ENCODE measurements at places on chromosomes 2 and 18.
A peak's percentile ranks its signal among the peaks of the same experiment; 100 is the strongest.

- no peak for DNase-seq
Measured at GRCh38 chr2:240646900-240647502, 21.7 kb downstream of the GPR35 start.

DNA sequence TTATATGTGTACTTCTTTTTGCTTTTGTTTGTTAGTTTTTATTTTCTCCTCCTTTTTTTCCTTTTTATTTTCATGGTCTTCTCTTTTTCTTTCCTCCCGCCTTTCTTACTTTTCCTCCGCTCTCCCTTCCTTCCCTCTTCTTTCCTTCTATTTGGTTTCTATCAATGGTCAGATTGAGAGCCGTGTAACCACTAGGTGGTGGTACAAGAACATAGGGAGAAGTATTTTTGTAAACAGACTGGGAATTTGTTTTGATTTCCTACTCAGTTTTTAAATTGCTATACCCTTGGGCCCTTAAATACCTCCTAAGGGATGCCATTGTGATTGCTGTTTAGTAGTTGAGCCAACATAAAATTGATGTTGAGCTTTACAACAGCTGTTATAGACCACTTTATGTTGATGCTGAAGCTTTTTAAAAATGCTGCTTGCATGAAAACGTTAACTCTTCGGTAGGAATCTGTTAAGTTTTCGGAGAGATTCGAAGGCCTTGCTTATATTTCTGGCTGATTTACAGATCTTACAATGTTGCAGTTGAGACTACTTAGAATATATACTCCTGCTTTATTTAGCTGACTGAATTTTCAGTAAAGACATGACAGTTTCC, 124.2 kb downstream of the UBE2E3 start:
- DNase-seq, result no peak

DNA sequence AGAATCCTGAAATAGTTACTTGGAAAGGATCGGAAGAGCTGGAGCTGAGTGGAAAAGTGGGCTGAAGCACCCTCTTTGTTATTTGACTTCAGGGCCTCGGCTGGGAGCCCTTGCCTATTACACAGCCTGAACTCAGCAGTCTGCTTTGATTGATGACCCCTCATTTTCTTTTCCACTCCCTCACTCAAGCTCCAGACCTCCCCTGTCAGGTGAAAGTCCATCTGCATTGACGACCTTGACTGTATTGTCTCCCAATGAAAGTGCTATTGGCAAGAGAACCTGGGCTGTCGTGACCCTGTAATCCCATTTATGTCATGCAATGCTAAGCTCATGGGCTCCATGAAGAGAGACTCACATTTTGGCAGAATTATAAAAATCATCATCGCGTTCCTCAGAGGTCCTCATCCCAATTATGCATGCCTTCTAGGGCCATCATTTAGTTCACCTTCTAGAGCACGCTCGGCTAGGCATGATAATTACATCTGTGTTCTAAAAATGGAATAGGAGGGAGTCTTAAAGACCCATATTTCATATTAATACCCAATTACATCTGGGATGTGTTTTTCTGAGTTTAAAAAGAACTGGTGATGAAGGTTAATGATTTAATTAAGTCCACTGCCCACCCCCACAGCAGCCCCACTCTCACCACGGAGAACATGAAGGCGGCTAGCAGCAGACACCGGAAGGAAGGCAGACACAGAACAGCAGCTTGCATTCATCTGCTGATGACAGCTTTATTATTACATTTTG, 472.5 kb downstream of the PID1 start:
- no peak for DNase-seq

- no peak for DNase-seq
Measured at GRCh38 chr2:234240917-234241316, 190.4 kb downstream of the SPP2 start.

DNA sequence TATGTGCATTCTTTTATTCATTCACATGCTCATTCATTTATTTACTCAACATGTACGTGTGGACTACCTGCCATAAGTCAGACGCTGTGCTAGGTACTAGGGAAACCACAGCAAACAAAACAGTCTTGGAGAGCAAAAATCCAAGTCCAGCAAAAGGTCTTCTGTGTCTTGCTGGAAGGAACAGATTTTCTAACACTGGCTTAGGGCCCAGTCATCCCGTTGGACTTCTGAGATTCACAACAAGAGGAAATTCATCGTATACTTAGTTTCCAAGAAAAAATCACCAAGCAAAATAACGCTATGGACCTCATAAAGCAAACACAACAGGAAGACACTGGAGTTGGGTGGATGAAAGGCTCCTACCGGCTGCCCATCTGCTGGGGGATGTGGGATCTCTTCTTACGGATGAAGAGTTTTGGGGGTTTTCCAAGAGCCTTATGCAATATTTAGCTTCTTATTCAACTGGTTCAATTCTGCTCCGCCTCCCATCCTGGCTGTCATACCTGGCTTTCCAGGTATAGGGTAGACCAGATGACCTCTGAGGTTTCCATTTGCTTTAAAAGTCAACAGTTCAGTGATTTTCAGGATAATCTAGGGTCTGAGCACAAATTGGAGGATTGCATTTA, 262.7 kb downstream of the HAUS1 start:
- DNase-seq, result no peak

DNA sequence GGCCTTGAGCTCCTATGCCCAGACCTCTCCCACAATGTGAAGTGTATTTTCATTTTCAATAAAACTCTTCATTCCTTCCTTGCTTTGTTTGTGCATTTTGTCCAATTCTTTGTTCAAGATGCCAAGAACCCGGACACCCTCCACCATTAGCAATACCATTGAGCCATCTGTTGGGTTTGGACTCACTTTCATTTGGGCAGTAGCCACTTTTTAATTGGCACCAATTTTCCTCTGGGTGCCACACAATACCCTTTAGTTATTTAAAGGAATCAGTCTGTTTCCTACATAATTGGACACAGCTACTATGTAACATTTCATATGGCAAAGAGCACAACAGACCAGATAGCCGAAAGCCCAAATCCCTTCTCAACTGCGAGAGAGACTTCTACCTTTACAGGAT, 22.5 kb upstream of the SLC35G4 start:
- no peak for DNase-seq

GRCh38 chr2:191797500-191797899, 49.4 kb downstream of the CAVIN2 start:
- no peak for DNase-seq

DNA sequence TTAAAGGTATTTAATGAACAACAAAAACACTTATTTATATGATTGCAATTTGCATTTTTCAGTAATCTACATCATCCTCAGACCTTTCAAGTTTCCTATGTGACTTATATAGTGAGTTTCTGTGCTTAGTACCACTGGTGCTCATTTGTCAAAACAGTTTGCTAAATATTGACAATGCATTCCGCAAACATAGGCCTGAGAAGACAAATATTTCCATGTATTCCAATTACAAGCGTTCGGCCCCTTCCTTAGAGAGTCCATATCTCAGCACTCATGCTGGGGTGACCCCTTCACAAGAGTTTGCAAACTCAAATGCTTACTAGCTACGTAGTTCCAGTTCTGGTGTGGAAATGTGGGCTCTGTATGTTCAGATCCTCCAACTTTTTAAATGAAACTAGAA, 56.1 kb downstream of the SRD5A2 start:
- no peak for DNase-seq

- no peak for DNase-seq
Measured at GRCh38 chr18:40152859-40153258, 1802.2 kb upstream of the PIK3C3 start.

DNA sequence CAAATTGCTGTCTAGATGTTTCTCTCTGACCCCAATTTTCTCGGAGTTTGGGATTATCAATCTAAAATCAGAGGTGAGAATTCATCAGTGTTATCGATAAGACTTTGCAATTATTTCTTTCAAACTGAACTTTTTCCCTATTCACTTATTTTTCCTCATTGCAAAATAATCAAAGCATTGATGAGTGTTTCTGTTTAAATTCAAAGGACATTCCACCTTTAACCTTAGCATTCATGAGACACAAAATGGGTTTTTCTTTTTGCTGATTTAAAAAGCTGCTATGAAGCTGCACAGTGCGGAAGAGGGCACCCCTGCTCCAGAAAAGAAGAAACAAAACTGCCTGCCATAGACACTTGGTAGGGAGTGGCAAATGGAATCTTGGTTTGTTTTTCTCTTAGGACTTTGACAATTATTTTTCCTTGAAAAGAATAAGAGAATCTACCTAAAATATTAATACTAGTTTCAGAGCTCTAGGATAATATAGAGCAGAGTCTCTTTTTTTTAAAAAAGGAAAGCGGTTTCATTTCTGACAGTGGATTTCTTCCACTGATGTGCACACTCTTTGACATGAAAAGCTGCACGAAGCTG, 203.4 kb downstream of the TGIF1 start:
- no peak for DNase-seq

GRCh38 chr2:28357948-28358667, 34.5 kb upstream of the FOSL2 start:
- no peak for DNase-seq

GRCh38 chr2:159249990-159250715, 36.4 kb downstream of the WDSUB1 start:
- DNase-seq, result peak; percentile 44

- no peak for DNase-seq
Measured at GRCh38 chr2:5696404-5696944, 4.3 kb downstream of the SOX11 start.

DNA sequence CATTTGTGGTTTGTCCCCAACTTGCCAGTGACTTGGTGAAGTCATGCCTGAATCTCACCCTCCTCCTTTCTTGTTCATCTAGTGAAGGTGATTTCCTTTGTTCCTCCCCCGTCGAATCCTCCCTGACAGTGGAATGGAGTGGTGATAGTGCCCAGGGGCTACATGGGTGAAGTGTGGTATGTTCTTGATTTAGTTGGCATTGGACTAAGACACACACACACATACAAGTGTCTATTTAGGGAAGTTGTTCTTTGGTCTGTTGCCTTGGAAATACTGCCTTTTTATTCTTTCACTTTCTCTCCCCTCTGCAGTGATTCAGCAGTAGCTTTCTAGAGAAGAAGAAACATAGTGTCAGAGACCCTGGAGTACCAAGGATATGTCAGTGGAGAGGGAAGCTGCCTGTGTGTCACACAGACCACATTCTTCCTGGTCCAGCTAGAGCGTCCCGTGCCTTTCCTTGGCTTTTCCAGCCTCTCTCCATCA, 10.9 kb downstream of the INPP4A start:
- no peak for DNase-seq

- peak; percentile 73 for DNase-seq
Measured at GRCh38 chr2:217950401-217950871, 52.4 kb downstream of the TNS1 start.

DNA sequence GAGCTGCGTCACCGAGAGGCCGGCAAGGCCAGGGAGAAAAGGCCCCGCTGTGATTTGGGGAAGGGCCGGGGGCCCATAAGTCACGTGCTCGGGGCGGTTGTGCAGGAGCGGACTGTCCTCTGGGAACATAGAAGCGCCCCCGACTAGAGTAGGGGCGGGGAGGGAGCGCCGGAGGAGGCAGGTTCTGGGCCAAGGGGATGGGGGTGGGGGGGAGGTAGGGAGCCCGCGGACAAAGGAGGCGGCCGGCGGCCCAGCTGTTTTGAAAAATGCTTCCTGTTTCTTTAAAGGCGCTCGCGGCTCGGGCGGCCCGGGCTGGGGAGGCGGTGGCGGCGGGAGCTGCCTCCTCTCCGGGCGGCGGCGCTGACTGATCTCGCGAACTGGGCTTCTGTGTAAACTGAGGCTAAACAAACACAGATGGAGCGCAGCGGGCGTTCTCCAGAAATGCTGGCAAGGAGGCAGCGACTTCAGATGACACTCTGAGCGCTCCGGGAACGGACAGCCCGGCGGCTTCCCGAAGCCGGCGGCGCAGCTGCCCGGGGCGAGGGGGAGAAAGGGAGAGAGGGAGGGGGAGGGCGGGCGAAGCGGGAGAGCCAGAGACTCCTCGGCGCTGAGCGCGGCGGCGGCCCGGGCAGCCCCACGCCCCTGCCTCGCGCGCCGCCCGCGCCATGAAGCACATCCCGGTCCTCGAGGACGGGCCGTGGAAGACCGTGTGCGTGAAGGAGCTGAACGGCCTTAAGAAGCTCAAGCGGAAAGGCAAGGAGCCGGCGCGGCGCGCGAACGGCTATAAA, at the start of gene ATOH8:
Gene ATOH8 (plus strand): TSS at position 467 of the 788 bp plus-strand sequence. CDS start 199 bp downstream, at position 666.
- peak; percentile 54 for DNase-seq

GRCh38 chr2:176997792-176998169, 214.8 kb upstream of the HNRNPA3 start:
- DNase-seq, result no peak

GRCh38 chr18:45286431-45286830, 328.8 kb upstream of the SLC14A2 start:
- DNase-seq, result no peak

DNA sequence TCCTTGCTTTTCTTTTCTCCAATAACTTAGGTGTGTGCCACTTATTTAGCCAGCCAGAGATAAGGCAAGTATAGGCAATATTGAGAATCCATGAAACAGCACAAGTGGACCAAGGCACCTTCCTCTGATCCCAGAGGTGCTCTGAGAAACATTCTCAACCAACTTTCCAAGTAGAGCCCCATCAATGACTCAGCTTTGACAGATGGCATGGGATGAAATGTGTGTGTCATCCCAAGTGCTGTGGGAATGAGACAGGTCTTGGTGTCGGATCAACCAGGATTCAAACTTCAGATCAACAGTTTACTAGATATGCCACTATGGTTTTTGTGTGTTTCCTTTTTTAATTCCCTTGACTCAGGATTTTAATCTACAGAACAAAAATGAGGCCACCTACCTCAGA, 164.0 kb downstream of the GRB14 start:
- DNase-seq, result no peak

DNA sequence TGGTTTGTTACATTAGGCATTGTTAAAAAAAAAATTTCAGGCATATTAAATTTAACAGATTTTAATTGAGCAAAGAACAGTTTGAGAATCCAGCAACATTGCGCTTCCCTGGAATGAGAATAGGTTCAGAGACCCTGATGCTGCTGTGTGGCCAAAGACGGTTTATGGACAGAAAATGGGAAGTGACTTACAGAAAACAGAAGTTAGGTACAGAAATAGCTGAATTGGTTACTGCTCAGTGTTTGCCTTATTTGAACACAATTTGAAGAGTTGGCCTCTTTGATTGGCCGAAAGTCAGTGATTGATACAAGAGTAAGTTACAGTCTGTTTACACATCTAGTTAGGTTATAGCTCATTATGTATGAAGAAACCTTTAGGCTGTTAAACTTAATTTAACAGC, 6.0 kb upstream of the NEDD4L start:
- no peak for DNase-seq

- DNase-seq, result no peak
Measured at GRCh38 chr2:71240794-71241193, 13.9 kb upstream of the PAIP2B start.

- no peak for DNase-seq
Measured at GRCh38 chr2:49770919-49771318, 616.6 kb upstream of the FSHR start.

Data from Caco-2 (cell line).